ENCODE measurements at places on chromosomes 1 and 21. TPM values are rescaled to one million over a fixed set of nuclear protein-coding genes. Genes with fewer than 3 reads are reported as not detected.

Gene FCRL1
- total RNA-seq: not detected

Gene UBAP2L
- total RNA-seq: 164 TPM

Gene KRTAP12-2
- not detected for total RNA-seq

Gene GJA8
- total RNA-seq: not detected

Gene SEMA4A
- 20.2 TPM for total RNA-seq

Gene SPRR1A
- not detected for total RNA-seq

Gene PTPRC
- 0.10 TPM for total RNA-seq

Gene ANKRD34A
- 2.2 TPM for total RNA-seq

Gene PAQR6
- total RNA-seq: 4.2 TPM

Gene CRYBG2
- total RNA-seq: 18.4 TPM

Gene ABCA4
- total RNA-seq: 0.08 TPM

Gene MROH7
- total RNA-seq: not detected

Gene HSPB7
- not detected for total RNA-seq

Gene TRAF5
- 17.8 TPM for total RNA-seq

Gene HAO2
- total RNA-seq: not detected

Gene CLIC6
- total RNA-seq: 1.5 TPM

Gene TMEM59
- 81.9 TPM for total RNA-seq

Gene LEFTY2
- total RNA-seq: 16.9 TPM

Gene COL6A1
- 180 TPM for total RNA-seq

Gene C4BPA
- not detected for total RNA-seq

Gene SLC44A5
- total RNA-seq: 11.7 TPM

Gene RGS4
- total RNA-seq: 0.38 TPM

Gene CFAP74
- not detected for total RNA-seq

Gene CBR1
- 499 TPM for total RNA-seq

Gene OR2AK2
- total RNA-seq: 0.35 TPM

Gene SPOCD1
- total RNA-seq: 1.3 TPM

Gene AQP10
- total RNA-seq: not detected

Gene CNTN2
- 2.2 TPM for total RNA-seq

Gene APOBEC4
- total RNA-seq: not detected

Gene S100B
- 1.5 TPM for total RNA-seq

Gene CLCA4
- total RNA-seq: not detected

Gene SERPINC1
- total RNA-seq: not detected

Gene TRABD2B
- 1.6 TPM for total RNA-seq

Gene CNIH3
- total RNA-seq: 5.9 TPM

Gene HCRTR1
- total RNA-seq: not detected

Gene TDRD5
- total RNA-seq: 1.4 TPM

Gene TNN
- total RNA-seq: 0.31 TPM

Gene IRF6
- total RNA-seq: 9.3 TPM

Gene GBP2
- not detected for total RNA-seq

Gene DCST1
- not detected for total RNA-seq

Gene HSPA6
- total RNA-seq: not detected

Gene PPFIA4
- total RNA-seq: 7.6 TPM

Gene HPDL
- total RNA-seq: 60.7 TPM
